Hematopoietic multipotent progenitor cell (in vitro differentiated cells): ENCODE measurements at places on chromosomes 3 and 15.
A peak's percentile ranks its signal among the peaks of the same experiment; 100 is the strongest.

- DNase-seq: no peak
These were observed 7.0 kb downstream of the EIF4A2 start for GRCh38 chr3:186790261-186790981.

GRCh38 chr15:69161079-69161877, 843 bp downstream of the GLCE start:
- peak; percentile 10 for DNase-seq

DNA sequence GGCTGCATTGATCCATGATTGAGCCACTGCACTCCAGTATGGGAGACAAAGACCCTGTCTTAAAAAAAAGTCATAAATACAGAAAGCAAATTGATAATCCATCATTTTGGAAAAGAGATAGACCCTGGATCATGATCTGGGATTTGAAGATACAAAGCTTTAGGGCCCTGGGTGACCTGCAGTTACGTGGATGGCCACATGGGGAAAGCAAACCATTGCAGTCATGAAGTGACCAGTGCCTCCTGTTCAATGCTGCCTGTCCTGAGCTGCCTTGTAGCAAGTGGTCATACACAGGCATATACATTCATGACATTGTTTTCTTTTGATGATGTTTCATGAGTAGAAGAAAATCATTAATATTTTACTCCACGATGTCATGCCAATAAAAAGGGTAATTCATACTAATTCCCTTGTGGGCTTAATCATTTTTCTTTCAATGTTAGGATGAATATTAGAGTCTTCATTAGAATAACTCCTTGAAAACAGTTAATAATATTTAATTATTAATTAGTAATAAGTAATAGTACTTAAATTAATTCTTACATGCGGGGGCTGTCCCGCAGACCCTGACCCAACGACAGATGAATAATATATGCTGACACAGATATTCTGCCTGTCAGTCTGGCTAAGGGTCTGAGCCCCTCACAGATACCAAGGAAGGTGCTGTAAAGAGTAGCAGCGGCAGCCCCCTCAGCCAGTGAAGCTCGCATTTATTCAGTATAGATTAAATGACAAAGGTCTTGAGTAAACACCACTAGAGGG, 109.0 kb upstream of the UNC13C start:
- no peak for DNase-seq

- DNase-seq: no peak
These were observed 283.8 kb upstream of the RGMA start for GRCh38 chr15:93372865-93373223.

GRCh38 chr3:187684880-187685279, 14.7 kb upstream of the SST start:
- DNase-seq: peak; percentile 14
